Stimulated activated CD4-positive, alpha-beta T cell treated with anti-CD3 and anti-CD28 coated beads, Interleukin-12 subunit alpha, Interleukin-12 subunit beta, amount 100 ng/mL, for 4 hours (primary cell): ENCODE measurements at places on chromosomes 5 and 9.
A peak's percentile ranks its signal among the peaks of the same experiment; 100 is the strongest.

DNA sequence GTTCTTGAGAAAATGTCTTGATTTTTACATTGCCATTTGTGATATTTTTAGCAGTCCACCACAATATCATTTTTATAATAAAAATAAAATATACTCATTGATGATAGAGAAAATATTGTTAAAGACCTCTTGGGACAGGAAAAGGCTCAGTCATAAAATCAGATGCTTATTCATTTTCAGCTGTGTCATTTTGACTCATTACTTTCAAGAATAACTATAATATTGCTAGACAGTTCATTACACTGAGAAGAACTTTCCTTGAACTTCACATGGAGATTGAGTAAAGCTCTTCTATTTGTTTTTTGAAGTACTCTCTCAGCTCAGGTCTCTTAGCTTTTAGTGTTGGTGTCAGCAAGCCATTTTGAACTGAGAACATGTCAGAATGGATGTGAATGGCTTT is 8.5 kb upstream of the MEIKIN start:
- DNase-seq = no peak

DNA sequence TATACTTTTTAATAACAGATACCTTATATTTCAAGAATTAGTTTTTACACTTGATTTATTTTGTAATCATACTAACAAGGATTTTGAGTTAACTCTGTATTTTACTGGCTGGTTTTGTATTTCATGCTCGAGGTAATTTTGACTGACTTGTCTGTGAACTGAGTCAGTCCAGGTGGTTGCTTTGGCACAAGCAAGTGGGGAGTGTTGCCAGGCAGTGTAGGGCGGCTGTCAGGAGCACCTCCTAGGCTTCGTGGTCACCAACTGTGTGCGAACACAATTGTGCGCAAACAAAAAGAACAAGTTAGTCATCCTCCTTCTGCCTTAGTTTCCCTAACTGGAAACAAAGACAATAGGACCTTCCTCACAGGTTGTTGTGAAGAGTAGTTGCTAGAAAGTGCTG is 286.3 kb downstream of the ADGRV1 start:
- DNase-seq = no peak

DNA sequence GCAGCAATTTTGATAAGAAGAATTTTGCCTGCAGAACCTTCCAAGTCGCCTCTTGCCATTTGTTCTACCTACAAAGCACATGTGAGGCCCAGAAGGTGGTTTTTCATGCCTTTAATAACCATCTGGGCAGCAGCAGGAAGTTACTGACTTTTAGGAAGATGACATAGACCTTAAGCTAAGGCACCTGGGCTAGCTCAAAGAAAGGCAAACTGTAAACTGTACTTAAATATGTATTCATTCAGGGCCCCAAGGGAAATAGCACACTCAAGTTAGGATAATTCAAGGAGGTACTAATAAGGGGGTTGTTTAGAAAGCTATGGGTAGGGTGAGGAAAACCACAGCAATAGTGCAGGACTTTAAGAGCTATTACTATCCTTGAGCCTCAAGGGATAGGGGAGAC is 57.3 kb upstream of the HSPB3 start:
- DNase-seq = no peak

DNA sequence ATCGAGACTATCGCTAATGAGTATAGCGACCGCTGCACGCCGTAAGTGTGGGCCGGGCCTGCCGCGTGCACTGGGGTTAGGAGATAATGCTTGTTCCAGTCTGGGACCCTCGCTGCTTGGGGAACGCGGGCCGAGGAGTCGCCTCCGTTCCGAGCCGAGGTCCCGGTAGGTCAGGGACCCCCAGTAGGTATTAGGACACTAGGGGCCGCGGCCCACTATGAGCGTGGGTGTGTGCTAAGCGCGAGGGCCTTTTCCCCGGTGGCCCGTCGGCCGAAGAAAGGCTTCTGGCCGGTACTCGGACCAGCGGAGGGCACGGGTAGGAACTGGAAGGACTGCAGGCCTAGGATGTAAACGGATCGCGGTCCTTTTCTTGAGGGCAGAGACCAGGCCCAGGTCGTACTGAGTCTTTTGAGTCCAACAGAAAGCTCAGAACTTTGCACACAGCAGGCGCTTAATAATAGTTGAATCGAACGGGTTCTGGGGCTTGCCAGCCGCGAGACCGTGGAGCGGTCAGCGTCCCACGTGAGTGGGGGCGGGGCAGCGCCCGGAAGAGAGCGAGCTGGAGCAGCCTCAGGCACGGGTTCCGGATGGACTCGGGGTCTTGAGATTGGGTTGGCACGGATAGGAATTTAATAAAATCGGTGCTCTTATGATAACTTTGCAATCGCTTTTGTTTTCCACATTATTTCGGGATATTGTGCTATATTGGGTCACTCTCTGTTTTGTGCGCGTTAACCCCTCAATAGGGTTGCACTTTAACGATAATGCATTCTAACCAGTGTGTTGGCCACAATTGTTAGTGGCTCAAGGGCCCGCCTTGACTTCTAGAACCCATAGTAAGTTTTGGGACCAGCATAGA is 733 bp downstream of the HSPA4 start:
- peak; percentile 53 for DNase-seq

DNA sequence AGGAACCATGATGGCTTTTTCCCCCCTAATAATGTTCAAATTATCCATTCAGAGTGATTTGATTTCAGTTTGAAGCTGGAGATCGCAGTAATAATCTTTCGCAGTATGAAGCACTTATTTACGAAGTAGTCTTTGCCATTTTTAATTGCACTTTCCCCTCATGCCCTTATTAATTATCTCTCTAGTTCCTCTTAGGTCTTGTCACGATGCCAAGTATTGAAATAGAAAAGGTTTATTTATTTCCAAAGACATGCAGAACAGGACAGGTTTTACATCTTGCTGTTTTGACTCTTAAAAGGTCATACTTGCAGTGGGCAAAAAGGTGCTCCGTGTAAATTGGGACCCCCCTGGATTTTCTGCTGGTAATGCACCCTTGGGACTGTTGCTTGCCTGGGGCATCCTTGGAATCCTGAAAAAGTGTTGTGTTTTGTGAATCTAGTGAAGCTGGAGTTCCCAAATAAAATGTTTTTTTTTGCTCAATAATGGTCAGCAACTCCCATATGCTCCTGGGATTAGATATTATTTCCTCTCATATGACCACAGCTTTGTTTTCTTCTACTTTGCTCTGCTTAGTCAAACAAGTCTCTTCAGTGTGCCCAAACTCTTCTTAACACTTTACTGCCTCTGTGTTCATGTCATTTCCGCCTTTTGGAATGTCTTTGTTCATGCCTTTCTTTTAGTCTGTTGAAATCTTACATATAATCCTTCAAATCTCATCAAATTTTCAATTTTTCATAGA is 278.3 kb downstream of the TMEM38B start:
- no peak for DNase-seq

GRCh38 chr5:11046160-11046559 is 285.1 kb upstream of the DAP start:
- DNase-seq = no peak

DNA sequence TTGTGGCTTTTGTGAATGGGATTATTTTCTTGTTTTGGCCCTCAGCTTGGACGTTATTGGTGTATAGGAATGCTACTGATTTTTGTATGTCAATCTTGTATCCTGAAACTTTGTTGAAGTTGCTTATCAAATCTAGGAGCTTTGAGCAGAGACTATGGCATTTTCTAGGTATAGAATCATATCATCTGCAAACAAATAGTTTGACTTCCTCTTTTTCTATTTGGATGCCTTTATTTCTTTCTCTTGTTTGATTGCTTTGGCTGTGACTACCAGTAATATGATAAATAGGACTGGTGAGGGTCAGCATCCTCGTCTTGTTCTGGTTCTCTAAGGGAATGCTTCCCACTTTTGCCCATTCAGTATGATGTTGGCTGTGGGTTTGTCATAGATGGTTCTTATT is 24.7 kb downstream of the ITGA2 start:
- DNase-seq = no peak

- no peak for DNase-seq
Observed at GRCh38 chr9:106932178-106932577, 69.2 kb downstream of the ZNF462 start.

- no peak for DNase-seq
Observed at GRCh38 chr5:58073243-58073642, 386.6 kb downstream of the PLK2 start.

- no peak for DNase-seq
Observed at GRCh38 chr9:86020731-86021130, 78.6 kb downstream of the GOLM1 start.

DNA sequence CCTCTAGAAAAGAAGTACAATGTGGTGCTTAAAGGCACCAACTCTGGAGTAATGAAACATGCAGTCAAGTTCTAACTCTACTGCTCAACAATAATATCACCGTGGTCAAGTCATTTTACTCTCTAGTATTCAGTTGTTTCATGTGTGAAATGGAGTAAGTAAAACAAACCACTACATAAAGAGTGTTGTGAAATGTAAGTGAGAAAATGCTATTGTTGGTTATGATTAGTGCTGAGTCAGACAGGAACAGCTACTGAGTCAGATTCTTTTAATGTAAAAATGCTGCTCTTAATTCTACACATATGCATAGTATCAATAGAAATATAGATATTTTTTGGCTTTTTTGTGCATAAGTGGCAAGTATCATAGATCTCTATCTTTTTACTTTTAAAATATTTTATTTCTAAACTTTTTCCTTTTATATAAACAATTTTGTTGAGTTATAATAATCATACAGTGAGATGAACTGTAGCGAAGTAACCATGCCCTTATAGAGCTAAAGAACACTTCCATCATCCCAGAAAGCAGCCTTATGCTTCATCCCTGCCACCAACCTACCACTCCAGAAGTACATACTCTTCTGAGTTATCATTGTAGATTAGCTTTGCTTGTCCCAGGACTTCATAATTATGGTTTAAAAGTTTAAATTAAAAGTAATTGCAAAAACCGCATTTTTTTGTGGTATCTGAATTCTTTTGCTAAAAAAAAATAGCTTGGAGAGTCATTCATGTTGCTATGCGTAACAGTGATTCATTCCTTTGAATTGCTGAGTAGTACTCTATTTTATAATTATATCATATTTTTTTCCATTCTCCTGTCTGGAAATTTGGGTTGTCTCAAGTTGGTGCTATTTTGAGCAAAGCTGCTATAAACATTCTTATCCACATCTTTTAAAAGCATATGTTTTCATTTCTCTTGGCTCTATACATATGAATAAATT is 548.2 kb upstream of the CLINT1 start:
- no peak for DNase-seq
